ENCODE measurements at places on chromosomes 7 and 10.

GRCh38 chr10:92241501-92241900 lies 49.4 kb downstream of the CPEB3 start:
- DNase-seq, result no peak

GRCh38 chr7:138890499-138891445 lies 90.4 kb downstream of the KIAA1549 start:
- DNase-seq, result no peak

DNA sequence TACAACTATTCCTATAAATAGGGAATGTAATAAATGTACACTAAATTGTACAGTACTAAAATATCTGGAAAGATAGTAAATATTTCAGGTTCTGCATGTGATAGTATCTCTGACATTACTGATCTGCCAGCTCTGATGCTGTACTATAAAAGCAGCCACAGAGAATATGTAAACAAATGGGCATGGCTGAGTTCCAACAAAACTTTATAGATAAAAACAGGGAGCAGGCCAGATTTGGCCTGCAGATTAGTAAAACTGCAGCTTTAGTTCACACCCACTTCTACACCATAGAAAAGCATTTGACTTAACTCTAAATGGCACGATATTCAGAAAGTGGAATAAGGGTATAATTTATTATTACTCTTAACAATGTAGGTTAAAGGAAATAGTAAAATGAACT lies 18.8 kb upstream of the TLL2 start:
- no peak for DNase-seq

DNA sequence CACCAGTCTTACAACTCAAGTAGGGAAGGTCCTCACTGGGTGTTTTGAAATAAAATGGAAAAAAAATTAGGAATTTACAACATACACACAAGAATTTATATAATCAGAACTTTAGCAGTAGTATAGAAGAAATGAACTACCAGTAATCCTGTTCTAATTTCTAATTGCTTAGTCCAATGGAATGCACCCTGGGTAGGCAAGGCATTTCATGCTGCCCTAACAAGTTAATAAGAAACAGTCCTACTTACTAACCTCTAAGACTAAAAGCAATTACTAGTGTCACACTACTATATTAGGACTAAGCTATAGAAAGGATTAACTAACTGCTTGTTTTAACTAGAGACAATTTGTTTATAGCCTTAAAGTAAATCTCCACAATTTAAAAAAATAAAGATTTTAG lies 158.1 kb downstream of the BTAF1 start:
- no peak for DNase-seq

DNA sequence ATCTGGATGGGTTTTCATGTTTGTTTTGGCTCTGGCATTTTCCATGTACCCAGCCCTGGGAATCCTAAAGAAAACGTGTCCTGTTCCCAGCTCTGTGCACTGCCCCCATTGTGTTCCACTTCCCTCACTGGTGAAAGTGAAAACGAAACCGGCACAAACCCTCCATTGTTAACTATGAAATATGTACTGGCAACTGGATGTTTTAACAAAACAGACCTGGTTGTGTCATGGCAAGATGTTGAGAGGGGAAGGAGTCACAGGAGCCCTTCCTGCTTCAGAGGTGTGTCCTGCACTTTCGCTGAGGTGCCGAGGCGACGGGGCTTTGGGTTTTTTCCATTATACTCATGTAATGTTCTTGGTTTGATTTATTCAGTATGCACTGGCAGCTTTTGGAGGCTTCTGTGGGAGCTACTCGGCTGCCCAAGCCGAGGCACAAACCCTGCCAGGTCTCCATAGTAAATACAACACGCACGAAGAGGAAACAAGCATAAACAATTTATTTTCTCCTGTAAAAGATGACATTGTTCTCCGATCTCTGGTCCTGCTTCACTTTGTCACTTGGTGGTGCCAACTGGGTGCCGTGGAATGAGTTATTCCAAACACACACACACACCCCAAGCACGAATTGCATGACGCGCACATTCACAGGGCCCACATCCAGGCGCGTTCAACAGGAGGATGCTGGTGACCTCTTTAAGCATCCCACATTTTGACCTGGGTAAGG lies 118.2 kb downstream of the CDK6 start:
- DNase-seq, result no peak

DNA sequence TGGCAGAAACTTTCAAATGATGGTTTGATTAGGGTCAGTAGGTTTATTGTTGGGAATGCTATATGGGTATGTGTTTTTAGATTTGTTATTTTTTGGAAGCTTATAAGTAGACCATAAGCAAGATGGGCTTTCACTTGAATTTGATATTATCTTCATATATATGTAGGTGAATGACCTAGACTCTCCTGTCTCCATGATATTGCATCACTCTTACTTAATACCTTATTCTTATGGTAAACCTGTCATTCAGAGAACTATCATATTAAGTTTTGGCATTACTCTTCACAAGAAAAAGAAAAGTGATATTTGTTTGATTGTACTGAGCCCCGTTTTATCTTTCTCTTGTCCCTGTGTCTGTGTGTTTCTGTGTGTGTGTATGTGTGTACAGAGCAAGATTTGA lies 17.3 kb downstream of the HSPA14 start:
- DNase-seq, result no peak
